Suppressor macrophage (primary cell): ENCODE measurements at places on chromosomes 5 and 9.

DNA sequence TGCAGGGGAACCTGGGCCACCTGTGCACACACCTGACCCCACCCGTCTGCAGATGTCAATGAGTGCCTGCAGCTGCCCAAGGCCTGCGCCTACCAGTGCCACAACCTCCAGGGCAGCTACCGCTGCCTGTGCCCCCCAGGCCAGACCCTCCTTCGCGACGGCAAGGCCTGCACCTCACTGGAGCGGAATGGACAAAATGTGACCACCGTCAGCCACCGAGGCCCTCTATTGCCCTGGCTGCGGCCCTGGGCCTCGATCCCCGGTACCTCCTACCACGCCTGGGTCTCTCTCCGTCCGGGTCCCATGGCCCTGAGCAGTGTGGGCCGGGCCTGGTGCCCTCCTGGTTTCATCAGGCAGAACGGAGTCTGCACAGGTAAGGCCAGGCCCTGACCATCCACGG lies 14.5 kb upstream of the ASS1 start:
- DNase-seq: no peak

- peak; percentile 44 for DNase-seq
Measured at GRCh38 chr9:131530546-131530919, 530 bp downstream of the UCK1 start.

GRCh38 chr9:130755377-130756007 lies 61.9 kb downstream of the EXOSC2 start:
- no peak for DNase-seq

DNA sequence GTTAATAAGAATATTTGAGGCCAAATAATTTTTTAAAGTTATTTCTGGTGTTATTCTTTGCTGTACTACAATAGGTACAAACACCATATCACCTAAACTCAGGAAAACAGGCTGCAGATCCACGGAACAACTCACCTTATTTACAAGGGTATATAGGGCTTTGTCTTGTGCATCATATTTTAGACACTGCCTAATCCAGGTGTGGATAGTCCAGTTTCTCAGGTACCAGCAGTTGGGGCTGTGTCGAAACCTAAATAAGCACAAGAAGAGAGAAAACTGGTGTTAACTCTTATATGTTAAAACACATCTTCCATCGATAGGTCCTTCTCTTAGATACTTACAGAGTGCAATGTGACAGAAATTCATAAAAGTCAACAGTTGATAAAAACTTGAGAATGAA lies 82.2 kb downstream of the MRPS27 start:
- no peak for DNase-seq

DNA sequence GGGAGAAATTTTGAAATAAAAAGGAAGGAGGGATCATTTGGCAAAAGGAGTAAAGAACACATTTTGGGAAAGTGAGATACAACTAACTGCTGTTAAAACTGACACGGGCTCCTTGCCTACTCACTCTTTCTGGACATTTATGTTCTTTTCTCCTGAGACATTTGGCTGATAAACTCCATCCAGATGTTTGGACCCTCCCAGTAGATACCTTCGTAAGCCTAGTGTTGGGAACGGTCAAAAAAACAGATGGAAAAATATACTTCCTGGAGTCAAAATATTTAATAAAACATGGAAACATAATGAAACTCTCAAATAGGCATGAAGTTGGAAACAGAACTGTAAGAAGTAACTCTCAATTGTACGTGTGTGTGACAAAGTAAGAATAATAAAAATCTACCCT lies 360.1 kb upstream of the RIOK2 start:
- DNase-seq: no peak

DNA sequence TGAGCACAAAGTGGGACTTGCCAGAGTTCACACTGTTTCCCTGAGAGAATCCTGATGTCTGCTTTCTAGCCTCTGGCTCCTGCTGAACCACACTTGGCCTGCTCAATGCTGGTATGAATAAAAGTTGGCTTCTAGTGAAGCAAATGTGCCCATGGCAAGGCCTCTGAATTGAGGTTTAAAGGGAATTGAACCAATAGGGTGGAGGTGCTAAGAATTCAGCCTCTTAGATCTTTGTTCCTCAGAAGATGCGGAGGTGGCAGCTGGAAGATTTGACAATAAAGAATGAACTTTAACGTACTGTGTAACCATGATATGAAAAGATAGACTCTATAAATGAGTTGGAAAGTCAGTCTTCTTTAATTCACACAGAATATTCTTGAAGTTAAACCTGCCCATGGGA lies 57.2 kb downstream of the RASGRF2 start:
- no peak for DNase-seq

DNA sequence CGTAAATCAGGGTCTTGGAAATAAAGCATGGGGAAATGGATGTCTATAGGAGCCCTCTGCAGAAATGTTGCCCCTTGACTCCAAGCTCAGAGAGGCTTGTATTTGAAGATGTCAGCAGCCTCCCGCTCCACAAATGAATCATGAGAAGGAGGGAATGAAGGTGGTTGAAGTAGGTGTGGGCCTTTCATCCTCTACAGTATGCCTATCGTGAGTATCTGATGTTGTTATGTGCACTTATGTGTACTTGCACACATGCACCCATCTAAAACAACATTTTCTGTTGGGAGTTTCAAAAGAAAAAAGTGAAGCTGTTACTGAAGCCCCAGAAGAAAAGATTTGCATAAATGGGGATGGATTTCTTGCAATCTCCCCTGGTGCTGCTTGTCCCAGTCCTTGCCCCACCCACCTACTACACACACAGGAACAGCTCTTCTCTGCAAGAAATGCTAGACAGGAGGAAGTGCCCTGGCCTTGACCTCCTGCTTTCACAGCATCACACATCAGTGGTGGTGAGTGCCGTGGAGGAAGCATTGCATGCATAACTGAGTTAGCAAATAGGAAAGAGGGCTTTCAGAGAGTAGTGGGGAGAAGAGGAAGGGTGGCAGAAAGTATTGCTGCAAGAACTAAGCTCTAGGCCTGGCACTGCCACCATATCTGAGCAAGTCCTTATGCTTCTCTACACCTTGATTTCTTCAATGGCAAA lies 156.1 kb downstream of the SNX18 start:
- DNase-seq: peak; percentile 89

- DNase-seq: no peak
Measured at GRCh38 chr5:38557308-38557710, 863 bp upstream of the LIFR start.

DNA sequence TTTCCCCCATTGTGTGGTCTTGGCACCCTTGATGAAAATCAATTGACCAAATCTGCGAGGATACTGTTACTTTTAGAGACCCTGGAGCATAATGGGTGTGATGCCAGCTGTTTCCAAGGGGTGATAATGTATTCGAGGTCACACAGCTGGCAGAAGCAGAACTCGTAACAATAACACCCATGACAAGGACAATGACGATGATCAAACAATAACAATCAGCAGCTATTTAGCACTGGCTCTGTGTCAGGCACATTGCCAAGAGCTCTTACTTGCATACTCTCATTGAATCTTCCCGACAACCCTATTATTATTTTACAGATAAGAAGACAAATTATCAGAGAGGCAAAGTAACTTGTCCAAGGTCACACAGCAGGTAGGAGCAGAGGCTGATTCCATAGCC lies 223.7 kb upstream of the MSX2 start:
- no peak for DNase-seq

DNA sequence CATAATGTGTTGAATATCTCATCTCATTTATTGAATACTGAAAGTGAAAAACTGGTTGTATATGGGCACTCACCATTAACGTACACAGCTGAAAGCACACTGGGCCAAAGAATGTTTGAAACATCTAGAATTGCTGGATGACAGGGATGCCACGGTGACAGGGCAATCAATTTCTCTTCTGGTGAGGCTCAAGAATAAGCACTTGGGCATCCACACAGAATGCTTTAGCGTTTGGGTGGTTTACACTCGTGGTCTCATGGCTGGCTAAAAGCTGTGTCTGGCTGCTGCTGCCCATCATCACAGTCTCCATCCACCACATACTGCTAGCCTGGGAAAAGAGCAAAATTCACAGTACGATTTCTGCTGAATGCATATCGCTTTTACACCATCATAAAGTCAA lies 30.7 kb upstream of the IL31RA start:
- no peak for DNase-seq

GRCh38 chr9:14645648-14646047 lies 47.6 kb downstream of the ZDHHC21 start:
- DNase-seq: no peak

GRCh38 chr5:31237174-31237573 lies 43.7 kb downstream of the CDH6 start:
- no peak for DNase-seq

DNA sequence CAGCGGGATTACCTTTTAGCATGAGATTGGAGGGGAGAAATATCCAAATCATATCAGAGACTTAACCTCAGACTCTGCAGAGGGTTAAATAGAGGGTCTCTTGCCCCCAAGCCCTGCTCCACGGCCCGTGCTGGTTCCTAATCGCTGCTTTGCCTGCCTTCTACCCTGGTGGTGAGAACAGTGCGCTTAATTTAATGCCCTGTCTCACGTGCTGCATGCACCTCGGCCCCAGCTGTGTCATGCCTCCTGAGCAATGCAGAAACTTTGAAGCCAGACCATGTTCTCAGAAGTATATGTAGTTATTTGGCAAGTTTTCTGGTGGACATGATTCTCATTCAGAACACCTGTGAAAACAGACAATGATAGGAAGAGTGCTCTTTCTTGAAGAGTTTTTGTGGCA lies 1.4 kb downstream of the OTULIN start:
- DNase-seq: peak; percentile 33
